ENCODE measurements at places on chromosomes 2 and 18.
A peak's percentile ranks its signal among the peaks of the same experiment; 100 is the strongest.

- DNase-seq = peak; percentile 32
These were observed 184.0 kb downstream of the RIT2 start for GRCh38 chr18:42931491-42931890.

DNA sequence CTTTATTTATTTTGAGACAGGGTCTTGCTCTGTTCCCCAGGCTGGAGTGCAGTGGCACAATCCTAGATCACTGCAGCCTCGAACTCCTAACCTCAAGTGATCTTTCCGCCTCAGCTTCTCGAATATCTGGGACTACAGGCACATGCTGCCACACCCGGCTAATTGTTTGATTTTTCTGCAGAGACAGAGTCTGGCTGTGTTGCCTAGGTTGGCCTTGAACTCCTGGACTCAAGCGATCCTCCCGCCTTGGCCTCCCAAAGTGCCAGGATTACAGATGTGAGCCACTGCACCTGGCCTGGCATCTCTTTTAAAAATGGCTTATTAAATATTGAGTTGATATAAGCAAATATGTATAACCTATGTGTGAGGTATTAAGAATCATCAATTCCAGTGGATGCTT lies 209.5 kb downstream of the FAM210A start:
- no peak for DNase-seq

- DNase-seq = no peak
These were observed 31.6 kb downstream of the AOX1 start for GRCh38 chr2:200617156-200618053.

DNA sequence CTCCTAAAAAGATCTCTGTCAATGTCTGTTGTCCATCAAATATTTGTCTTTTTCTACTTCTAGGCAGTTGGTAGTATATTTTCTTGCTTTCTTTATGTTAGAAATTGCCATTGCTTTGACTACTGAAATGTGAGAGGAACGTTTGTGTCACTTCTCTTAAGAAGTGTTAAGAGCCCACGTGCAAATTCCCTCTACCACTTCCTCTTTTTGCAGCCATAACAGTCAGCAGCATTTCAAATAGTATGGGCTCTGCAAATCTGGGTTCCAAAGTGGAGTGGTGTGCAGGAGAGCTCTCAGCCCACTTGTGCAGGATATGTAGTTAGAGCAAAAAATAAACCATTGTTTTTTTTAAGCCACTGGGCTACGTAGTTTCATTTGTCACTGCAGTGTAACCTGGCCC lies 314.0 kb downstream of the MEIS1 start:
- DNase-seq = no peak

- DNase-seq = no peak
These were observed 993 bp downstream of the COX7A2L start for GRCh38 chr2:42359965-42360483.

- DNase-seq = no peak
These were observed 16.3 kb upstream of the ITGA4 start for GRCh38 chr2:181440919-181441318.

GRCh38 chr2:105962221-105962620 lies 217.5 kb downstream of the NCK2 start:
- no peak for DNase-seq

GRCh38 chr2:237624565-237624964 lies 2.8 kb upstream of the LRRFIP1 start:
- no peak for DNase-seq

GRCh38 chr2:122764014-122764413 lies 1008.6 kb downstream of the TSN start:
- DNase-seq = no peak

- no peak for DNase-seq
These were observed 2.3 kb downstream of the EML4 start for GRCh38 chr2:42171396-42171980.

- DNase-seq = no peak
These were observed at the start of gene TMEM163 for GRCh38 chr2:134718817-134719814. TMEM163 (minus strand) TSS chr2:134719000.

DNA sequence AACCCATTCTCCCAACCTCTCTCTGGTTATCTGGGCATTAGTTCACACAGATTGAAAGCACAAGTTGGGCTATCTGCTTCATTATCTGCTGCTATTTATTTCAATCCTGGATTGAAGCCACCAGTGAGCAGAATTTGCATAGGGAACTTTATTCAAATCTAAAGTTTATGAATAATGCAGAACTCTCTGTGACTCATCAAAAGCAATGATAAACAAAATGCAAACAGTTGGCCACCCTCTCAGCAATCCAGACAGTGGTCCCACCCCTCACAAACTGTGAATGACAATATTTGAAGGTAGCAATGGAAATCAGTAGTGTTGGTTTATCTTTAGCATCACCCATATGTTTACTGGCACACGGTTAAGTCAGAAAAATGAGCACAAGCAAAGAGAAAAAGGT lies 106.8 kb upstream of the TMEM178A start:
- DNase-seq = no peak

GRCh38 chr2:18926631-18927524 lies 337.5 kb upstream of the NT5C1B start:
- no peak for DNase-seq

DNA sequence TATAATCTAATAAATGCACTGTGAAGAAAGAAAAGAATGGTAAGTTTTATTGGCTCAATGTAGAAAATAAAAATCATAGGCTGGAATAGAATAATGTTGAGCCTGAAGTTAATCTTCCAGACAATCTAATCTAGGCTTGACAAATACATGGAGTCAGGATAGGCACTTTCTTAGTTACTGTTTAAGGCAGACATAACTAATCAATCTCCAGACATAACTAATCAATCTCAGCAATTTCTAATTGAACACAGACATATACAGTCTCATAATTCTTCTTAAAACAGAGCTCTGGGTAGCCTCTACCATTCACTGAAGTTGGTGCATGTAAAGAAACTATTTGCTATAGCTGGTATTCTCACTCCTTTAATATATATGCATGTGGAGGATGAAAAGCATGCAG lies 150.1 kb upstream of the CTAGE1 start:
- no peak for DNase-seq

DNA sequence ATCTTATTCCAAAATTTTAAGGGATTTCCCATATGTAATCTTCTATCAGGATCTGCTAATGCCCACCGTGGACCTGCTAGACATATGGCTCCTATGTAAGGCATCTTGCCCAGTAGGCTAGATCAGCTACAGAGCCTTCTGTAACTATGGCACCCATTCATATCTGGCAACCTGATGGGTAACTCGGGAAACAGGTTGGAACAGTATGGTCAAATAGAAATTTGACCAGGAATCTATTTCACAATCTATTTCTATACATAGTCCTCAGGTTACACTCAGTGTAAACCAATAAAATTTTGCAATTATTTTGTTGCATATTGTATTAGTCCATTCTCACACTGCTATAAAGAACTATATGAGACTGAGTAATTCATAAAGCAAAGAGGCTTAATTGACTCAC lies 93.3 kb downstream of the ST6GAL2 start:
- DNase-seq = no peak

DNA sequence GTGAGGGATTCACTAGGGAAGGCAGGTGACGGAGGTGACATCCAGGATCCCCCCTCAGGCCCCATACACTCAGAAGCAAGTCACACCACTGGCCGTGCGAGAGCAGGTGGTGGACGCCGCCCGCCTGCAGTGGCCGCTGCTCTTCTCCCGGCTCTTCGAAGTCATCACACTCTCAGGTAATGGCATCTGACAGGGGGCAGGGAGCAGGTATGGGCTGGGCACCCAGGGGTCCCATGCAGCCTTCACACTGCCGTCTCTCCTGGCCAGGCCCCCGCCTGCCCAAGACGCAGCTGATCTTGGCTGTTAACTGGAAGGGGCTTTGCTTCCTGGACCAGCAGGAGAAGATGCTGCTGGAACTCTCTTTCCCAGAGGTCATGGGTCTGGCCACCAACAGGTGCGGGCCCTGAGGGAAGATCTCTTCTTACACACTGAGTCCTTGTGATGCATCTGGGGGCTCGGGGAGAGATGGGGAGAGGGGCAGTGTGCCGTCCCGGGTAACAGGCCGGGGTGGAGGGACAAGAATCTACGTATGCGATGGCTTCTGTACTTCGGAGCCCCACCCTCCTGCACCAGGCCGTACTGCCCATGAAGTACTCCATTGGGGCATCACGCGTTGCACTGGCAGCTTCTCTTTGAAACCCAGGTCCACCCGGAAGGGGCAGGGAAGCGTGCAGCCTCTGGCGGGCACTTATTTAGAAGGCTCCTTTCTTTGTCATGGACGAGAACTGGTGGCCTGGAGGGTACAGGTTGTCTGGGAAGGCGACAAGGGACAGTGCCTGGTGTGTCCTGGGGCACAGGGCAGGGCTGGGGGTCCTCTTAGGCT lies 18.8 kb upstream of the GPR17 start:
- no peak for DNase-seq

DNA sequence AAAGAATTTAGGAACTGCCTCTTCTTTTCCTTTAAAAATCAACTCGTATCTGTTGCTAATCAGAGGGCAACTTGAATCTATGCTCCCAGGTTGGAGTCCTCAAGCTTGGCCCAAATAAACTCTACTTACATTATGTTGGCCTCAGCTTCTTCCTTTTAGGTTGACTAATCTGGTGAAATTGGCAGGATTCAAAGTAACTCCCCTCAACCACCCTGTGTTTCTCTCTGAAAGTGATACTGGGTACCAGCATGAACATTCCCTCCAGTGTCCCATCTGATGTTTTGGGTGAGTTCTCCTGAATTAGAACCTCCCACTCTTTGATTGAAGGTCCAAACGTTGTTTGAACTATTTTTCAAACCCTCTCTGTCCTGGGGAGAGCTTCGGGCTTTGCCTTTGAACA lies 41.3 kb upstream of the MSH6 start:
- DNase-seq = no peak

DNA sequence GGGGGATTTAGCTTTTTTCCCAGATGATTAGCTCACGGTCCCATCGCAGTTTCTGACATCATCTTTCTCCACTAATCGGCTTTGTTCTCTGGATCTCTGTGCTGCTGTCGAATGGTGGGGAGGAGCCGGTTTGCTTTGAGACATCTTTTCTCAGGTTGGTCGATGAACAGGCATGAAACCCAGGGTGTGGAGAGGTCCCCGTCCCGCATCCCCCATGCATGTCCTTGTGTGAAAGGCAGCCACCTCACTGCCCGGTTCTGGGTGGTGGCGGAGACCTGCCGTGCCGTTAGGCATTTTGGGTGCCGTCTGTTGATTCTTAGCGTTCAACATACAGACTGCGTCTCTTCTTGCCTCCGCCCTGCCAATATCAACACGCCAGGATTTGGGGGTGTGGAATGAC lies 57.8 kb downstream of the CTDP1 start:
- DNase-seq = no peak

- no peak for DNase-seq
These were observed 7.3 kb downstream of the CEBPZ start for GRCh38 chr2:37224063-37224462.

GRCh38 chr18:22928339-22928738 lies 4.8 kb upstream of the RBBP8 start:
- DNase-seq = no peak

DNA sequence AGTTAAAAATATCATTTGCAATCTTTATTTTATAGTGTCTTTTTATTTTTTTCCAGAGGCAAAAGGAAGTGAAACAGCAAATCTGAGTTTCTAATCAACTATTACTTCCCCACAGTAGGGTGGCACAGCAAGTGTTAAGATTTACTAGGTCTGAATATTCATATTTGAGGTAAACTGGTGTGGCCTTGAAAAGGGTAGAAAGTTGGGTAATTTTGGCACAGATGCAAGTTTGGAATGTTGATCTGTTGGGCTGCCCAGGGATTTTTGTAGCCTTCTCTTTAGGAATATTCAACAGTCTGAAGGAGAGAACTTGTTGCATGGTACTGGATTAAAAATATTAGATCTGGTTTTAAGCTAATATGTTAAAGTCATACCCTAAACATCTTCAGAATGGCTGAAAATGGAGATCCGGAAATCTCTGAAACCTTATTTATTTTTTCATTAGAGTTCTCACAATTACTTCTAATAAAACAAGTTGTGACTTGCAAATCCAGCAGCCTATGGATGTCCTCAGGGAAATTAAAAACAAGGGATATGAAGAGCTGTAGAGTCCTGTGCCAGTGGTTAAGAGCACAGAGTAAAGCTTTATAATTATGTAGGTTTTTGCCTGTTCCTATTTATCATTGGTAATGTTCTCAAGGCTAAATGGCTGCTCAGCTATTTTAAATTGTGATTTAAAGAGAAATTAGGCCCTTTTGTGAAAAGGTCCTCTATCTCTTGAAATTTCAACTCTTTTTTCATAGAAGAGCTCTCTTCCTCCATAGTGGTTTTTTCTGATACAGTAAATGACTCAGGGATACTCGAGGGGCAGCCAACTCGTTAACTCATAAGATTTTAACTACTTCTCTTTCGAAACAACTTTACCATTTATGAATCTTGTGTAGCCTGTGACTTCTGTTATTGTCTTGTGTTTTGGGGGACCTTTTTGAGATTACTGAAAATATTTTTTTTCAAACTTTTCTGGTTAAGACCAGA lies 11.0 kb downstream of the TANK start:
- no peak for DNase-seq

DNA sequence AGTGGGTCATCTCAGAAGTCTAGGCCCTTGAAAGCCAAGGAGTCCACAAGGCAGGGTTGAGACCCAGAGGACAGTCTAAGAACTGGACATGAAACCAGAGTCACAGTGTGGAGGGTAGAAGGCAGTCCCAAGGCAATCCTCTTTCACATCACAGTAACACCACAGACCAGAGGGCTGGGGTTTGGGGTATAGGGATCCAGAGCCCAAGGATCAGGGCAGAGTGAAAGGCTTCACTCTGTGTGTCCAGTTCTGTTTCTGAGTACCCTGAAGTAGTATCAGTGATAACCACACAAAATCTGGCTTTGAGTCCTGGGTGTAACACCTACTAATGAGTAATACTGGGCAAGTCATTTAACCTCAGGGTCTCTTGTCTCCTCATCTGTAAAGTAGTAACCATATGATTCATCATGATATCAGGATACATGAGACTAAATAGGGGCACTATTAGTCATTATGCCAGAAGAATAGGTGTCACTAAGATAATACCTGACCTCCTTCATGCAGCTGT lies 91.0 kb downstream of the ICA1L start:
- peak; percentile 18 for DNase-seq

DNA sequence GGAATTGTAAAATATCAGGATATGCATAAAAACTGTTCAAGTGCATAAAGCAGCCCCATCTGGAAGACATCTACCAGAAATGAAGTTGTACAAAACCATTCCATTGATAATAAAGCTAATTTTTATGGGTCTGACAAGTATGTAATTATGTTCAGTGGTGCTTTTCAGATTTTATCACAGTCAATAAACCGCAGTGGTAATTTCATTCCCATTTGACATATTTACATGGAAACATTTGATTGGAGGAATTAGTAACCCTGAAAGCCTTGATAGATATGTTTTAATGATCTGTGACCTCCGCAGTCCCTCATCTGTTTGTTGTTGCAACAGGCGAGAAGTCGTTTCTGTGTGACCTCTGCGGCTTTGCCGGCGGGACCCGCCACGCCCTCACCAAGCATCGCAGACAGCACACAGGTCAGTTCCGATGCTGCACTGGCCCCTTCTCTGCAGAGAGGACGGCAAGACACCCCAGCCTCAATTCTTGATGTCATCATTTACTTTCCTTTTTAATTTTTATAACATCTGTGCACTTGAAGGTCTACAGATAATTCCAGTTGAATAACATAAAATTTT lies 283.1 kb downstream of the ZNF407 start:
- no peak for DNase-seq

Data from BJ (cell line).